HuH-7 (cell line): ENCODE measurements at places on chromosomes 3 and 15.
A peak's percentile ranks its signal among the peaks of the same experiment; 100 is the strongest.

DNA sequence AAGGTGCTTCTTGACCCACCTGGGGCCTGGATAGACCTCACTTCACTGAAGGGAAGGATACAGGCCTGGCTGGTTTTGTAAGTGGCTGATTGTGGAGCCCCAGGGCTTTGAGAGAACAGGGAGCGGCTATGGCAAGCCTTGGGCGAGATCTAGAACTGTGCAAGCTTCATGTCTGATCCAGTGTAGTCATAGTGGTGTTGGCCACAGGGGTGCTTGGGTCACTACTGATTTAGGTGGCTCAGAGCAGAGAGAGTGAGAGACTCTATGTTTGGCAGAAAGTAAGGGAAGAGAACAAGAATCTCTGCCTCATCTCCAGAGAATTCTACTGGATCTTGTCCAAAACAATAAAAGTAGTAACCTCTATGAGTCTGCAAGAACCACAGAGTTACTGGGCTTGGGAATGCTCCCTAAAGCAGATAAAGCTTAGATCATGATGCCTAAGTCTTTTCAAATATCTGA, 394.2 kb upstream of the EPHA3 start:
- DNase-seq, result no peak

DNA sequence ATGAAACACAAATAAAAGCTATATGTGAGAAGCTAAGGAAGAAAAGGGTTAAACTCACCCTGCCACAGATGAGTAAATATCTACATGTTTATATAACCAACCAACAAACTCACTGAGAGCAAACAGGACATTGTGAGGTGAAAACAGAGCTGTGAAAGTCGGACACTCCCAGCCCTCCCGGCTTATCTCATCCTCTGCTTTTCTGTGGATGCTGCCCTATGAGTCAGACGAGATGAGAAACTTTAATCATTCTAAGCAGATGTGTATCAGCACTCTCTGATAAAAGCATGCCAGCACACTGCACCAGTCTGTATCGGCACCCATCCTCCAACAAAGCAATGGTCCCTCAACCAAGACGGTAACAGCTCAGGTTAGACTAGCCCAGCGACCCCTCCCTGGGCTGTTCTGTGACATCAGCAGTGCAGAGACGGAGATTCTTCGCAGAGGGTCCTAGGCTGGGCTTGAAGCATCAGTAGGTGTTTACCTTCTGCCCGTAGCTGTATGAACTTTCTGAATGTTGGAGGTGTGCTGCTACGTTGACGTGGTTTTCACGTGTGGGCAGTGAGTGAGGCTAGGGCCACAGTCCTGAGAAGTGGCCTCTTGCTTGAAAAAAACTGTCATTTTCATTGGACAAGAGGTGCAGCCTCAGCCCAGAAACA, 119.8 kb upstream of the ALDH1A3 start:
- DNase-seq, result peak; percentile 38

GRCh38 chr3:65963787-65964677, 74.7 kb downstream of the MAGI1 start:
- no peak for DNase-seq

GRCh38 chr15:47296881-47297280, 420.4 kb upstream of the SEMA6D start:
- no peak for DNase-seq

GRCh38 chr3:117355566-117355965, 646.0 kb downstream of the TUSC7 start:
- DNase-seq, result peak; percentile 1

DNA sequence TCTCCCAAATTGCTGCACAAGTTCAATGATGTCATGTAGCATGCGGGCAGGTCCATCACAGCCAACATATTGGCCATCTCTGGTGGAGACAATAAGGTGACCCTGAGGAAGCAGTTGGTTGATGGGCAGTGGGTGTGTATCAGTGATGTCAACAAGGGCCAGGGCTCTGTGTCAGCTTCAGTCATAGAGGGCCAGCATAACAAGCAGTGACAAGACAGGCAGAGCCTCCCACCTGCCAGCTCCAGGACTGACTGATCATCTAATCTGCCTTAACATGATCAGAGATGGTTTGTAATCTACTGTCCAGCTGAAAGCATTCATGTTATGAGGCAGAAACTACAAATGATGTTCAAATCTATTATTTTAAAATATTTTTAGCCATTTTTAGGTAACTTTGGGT, 62.3 kb downstream of the GLB1 start:
- no peak for DNase-seq
